Fibroblast of pulmonary artery (primary cell): ENCODE measurements at places on chromosomes 2 and 18.

DNA sequence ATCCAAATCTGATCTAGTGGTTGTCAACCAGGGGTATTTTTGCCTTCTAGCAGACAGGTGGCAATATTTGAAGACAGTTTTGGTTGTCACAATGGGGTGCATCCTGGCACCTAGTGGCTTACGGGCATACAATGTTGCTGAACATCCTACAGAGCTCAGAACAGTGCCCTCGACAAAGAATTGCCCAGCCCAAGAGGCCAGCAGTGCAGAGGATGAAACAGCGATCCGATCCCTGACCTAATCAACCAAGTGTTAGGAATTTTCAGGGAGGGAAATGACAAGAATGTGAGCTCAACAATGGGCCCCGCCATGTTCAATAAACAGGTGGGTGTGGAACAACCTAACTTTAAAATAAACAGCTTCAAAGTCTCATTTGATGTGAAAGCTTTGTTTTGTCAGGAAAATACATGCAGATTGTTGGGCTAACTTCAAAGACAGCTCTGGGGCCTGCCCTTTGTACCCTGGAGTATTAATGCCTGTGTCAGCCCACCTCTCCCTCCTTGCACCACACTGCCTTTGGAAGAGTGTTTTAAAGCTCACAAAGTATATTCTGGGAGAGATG is 22.5 kb upstream of the SCYGR5 start:
- no peak for DNase-seq

DNA sequence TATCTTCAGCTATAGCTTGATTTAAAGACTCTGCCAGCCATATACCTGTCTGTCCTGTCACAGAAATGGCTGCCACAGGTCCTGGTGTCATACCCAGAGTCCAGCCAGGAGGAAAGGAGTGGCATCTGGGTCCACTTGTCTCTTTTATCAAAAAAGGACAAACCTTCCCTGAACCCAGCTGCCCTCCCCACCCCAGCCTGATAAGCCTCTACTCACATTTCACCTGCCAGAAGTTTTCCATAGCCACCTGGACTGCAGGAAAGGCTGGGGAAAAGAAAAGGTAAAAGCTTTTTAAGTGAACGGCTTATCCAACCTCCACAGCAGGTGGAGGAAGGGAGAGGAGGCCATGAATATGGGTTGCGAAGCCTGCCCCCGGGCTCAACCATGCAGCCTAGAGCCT is 32.8 kb downstream of the TMEM163 start:
- no peak for DNase-seq

DNA sequence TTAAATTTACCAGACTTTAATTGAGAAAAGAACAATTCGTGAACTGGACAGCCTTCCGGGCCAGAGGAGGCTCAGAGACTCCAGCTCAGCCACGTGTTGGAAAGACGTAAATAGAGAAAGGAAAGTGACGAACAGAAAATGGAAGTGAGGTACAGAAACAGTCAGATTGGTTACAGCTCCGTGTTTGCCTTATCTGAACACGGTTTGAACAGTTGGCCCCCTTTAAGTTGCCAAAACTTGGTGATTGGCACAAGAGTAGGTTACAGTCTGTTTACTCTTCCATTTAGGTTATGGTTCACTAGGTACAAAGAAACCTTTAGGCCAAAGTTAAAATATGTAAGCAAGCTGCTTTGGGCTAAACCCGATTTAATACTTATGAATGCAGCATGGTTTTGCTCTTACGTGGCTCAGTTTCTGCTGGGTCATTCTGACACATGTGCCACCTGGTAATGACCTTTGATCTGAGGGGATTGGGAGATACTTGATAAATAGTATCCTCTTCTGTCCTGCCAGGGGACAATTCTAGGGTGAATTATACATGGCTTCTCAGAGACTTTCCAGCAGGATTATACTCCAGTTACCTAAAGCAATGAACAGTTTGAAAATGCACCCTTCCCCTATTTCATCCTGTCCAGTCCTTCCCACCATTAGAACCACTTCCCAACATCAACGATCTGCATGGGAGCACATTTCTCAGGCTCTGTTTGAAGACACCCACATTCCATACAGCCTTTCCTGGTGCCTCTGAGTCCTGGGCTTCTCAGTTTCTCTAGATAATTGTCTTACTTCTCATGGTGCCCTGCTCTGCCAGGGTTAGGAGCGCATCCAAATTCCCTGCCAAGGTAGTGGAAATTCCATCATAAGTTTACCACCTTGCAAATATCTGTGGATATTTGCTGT is 65.1 kb upstream of the TGIF1 start:
- DNase-seq: no peak

- DNase-seq: no peak
These were observed 65.8 kb downstream of the ALPK2 start for GRCh38 chr18:58562999-58563667.

- DNase-seq: no peak
These were observed 40.3 kb upstream of the SMIM21 start for GRCh38 chr18:75467851-75468250.
